ENCODE measurements at places on chromosomes 4 and X. TPM values are rescaled to one million over a fixed set of nuclear protein-coding genes. Genes with fewer than 3 reads are reported as not detected.
A peak's percentile ranks its signal among the peaks of the same experiment; 100 is the strongest.

TCEAL5 gene
- total RNA-seq = not detected

ARSJ gene
- not detected for total RNA-seq

DCAF8L2 gene
- total RNA-seq = not detected

GPR34 gene
- total RNA-seq = 0.58 TPM

MAOB gene
- 0.10 TPM for total RNA-seq

NLRP2B gene
- total RNA-seq = not detected

DNA sequence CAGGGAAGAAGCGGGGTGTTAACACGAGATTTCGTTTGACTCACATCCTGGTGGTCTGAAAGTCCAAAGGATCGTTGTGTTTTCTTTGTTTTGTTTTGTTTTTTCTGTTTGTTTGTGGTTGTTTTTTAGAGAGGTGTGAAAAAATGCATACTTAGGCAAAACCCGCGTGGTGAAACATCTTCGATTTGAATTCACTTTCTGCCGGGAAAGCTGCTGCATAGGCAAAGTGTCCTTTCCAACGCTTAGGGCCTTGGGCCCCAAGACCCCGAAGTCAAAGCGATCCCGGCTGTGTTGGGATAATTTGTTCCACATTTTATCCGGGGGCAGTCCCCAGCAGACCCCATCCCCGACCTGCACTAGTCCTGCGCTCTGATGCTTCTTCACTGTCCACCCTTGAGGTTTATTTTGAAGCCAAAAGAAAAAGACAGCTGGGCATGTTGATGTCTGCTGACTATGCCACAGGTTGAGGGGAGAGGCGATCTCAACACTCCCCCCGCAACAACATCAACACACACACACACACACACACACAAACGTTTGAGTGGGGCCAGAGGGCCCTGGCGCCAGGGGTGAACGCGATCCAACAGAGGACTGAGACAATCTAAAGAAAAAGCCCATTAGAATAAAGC lies 2.0 kb downstream of the MSX1 start:
- DNase-seq = no peak

DNA sequence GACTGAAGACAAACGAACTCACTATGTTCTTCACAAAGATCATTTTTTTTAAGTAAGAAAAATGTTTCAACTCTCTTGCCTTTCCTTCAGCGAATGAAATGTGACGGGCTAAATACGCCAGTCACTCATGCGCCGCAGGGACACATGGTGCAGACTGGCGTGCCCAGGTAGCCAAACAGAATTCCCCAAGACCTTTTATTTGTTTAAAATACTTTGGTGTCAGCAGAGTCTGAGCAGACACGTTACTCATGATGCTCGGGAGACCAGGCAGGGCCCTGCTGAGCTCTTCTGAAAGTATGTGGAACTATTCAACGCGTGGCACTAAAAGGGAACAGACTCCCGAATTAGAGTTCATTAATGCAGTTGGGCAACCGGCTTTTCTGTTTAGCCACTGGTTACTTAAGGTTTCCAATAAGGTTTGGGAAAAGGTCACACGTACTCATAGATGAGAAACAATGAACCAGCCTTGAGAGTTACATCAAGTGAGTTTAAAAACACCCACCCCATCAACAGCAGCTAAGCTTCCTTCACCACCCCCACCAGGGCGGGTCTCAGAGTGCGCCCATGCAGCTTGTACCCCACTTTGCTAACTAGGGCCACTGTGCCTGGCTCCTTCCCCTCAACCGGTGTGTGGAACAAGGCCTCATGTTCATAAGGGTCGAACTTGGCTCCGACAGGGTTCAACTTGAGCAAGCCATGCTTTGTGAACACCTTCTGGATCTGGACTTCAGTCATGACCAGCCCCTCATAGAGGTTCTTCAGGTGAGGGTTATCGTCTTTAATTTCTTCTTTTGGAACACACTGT lies 7.3 kb downstream of the GRPEL1 start:
- DNase-seq = no peak

- DNase-seq = no peak
Observed at GRCh38 chrX:138908577-138908976, 197.1 kb upstream of the FGF13 start.

DNA sequence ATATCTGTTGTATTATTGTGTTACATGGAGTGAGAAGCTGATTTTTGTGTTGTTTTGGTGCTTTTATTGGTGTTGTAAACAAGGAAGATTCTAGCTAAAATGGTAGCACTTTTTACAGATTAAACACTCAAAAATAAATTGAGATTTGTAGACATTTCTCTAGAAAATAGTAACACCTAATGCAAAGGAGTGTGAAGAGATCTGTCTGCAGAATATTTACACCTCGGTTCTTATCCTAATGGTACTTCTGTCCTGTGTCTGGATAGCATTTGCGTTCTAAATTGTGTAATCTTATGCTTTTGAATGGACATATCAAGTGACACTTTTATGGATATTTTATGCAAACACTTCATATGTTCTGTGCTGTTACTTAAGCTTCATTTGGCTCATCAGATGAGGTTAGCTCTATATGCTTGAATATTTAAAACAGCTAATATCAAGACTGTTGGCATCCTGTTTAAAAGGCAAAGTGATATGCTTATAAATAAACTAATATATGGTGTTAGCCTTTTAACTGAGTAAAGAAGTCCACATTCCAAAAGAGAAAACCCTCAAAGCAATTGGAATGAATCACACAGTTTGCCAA lies 6.0 kb downstream of the PCDH7 start:
- DNase-seq = no peak

- no peak for DNase-seq
Observed at GRCh38 chr4:156109943-156110900, 156.6 kb upstream of the CTSO start.

DNA sequence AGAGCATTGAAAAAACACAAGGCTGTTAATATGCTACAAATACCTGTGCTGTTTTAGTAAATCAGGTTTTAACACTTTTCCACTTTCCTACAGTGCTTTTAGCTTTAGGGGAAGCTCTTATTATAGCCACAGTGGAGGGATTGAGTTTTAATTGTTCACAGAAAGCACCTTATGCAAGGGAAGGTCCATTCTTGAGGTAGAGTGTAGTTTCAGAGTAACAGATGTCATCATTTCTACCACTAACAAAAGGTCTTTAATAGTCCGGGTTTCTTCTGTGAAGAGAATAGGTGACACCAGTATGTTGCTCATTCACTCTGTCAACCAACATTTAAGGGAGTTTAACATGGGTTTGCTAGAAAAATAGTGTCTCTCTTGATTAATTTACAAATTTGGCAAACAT lies 104.4 kb downstream of the STIM2 start:
- DNase-seq = no peak

GRCh38 chrX:112746812-112747595 lies 67.3 kb upstream of the LHFPL1 start:
- DNase-seq = no peak

DNA sequence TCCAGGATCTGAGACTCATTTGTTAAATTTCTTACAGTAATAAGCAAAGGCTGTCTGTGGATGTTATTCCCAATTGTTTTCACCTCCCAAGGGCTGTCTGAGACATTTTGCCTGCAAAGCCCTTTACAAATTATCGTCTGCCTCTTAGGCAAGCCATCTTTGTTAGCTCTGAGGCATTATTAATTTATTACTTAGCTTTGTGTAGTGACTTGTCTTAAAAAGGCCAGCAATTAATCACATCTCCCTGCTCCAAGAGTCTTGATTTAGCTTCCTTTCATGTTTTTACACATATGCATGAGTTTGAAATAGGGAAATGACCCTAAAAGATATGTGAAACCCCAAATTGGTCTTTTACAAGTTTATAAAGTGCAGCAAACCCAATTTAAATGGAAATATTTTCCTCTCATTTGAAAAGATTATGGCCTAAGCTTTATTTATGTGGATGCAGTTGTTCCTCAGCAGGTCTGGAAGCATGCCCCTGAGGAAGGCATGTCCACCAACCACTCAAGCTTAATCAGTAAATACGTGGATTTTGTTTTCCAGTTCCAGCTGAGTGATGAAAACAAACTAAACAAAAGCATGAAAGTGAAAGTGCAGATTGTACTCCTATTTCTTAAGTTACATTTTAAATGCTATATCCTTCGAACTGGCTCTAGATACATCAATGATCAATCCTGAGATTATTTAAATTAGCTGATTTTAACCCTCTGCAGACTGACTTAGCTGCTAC lies 173.6 kb upstream of the LNX1 start:
- DNase-seq = no peak

GRCh38 chrX:85622635-85623034 lies 243.2 kb upstream of the POF1B start:
- DNase-seq = no peak

DNA sequence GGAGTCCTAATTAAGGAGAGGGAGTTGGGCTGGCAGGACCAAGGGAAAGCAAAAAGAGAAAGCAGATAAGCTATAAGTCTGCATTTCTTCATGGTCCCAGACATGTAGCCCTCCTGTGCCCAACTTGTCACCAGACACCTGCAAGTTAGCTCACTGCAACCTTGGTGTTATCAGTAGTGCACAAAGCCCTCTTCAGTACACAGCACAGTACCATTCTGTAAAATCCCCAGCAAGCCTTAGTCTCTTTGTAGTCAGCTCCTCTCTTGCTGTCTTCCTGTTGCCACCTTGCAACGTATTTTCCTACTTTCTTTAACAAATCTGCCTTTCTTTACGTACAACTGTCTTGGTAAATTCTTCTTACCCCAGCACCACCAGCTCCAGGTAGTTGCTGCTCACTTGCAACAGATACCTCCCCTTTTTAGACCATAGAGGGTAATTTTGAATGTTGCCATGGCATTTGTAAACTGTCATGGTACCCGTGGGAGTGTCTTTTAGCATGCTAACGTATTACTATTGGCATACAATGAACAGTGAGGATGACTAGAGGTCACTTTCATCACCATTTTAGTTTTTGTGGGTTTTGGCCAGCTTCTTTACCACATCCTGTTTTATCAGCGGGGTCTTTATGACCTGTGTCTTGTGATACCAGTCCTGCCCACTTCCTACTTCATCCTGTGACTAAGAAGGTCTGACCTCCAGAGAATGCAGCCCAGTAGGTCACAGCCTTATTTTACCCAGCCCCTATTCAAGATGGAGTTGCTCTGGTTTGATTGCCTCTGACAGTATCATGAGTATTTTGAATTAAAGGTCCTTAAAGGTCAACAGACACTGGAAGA lies 28.3 kb upstream of the AP1S2 start:
- peak; percentile 12 for DNase-seq

- no peak for DNase-seq
Observed at GRCh38 chrX:31449081-31449480, 377.2 kb upstream of the FTHL17 start.

DNA sequence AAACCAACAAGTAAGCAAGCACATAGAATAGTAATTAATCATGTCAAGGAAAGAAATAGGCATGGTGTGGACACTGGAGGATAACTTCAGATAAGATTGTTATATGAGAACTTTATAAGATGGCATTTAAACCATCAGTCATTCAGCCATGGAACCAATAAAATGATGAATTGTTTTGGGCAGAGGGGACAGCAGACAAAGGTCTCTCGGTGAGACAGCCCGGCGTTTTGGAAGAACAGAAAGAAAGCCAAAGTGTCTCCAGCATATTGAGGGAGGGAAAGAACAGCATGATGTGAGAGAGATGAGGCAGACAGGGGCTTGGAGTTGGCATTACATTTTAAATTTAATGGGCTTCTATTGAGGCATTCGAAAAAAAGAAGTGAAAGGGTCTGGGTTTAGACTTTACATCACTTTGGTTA lies 883 bp upstream of the PPM1K start:
- DNase-seq = no peak

GRCh38 chrX:135185795-135186443 lies 14.7 kb upstream of the CT55 start:
- peak; percentile 35 for DNase-seq

Measured in activated T-cell treated with anti-CD3 and anti-CD28 coated beads, Interleukin-2, amount 50 U/mL, for 72 hours (primary cell).